Stimulated activated CD4-positive, alpha-beta T cell treated with anti-CD3 and anti-CD28 coated beads, Interleukin-4, amount 100 ng/mL, for 24 hours (primary cell): ENCODE measurements at places on chromosomes 5 and 9.
A peak's percentile ranks its signal among the peaks of the same experiment; 100 is the strongest.

GRCh38 chr5:38069360-38069759 is 189.0 kb upstream of the EGFLAM start:
- no peak for DNase-seq

GRCh38 chr5:36305571-36306326 is 4.0 kb upstream of the RANBP3L start:
- DNase-seq = peak; percentile 4

DNA sequence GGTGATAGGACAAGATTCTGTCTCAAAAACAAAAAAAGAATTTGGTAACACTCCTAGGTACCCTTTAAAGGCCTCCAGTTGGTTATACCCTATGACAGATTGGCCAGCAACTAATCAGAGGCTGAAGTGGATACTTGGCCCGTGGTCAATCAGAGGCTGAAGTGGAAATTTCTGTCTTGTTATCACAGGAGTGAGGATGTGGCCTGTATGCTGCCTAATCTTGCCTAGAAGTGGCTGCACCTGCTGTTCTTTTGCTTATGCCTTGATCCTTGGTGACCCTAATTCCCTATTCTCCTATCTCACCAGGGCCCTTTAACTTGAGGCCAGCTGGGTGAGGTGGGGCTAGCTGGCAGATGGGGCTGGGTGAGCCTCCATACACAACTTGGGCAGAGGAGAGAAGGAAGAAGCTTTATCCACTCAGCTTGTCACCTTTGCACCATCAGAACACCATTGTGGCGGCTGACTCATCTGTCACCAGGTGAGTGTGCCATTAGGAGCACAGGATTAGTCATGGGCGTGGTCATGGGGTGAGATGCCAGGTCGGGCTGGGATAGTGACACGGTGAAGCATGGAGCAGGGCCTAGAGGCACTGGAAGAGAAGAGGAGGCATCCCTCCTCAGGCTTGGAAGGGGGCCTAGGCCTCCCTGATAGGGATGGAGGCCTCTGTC is 41.5 kb downstream of the SAR1B start:
- DNase-seq = peak; percentile 50

- no peak for DNase-seq
These were observed 237.1 kb downstream of the CACNA1B start for GRCh38 chr9:138114501-138115245.

DNA sequence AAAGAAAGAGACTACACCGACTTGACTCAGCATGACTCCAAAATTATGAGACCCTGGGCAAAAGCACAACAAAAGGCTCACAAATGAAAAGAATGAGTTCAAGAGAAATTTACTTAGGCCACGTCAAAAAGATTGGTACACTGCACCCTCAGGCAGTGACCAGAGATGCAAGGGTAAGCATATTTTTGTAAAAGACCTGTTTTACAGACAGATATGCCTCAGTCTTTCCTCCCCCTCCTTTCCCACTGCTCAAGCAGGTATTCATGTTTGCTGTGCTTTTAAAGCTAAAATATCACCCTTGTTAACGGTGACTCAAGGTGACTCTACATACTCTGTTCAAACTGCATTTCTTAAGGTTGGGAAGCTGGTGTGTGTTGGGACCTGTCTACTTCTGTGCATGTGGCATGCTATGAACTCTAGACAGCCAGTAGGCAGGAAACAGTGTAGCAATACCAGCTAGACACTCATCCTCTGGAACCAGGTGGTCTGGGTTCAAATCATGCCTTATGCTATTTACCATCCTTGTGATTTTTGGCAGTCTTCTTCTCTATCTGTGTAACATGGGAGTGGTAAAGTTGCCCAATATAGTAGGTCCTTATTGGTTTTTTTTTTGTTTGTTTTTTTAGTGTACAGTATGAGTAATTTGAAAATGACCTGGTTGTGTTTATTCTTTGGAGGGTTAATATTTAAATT is 98.7 kb downstream of the TLE4 start:
- DNase-seq = no peak

DNA sequence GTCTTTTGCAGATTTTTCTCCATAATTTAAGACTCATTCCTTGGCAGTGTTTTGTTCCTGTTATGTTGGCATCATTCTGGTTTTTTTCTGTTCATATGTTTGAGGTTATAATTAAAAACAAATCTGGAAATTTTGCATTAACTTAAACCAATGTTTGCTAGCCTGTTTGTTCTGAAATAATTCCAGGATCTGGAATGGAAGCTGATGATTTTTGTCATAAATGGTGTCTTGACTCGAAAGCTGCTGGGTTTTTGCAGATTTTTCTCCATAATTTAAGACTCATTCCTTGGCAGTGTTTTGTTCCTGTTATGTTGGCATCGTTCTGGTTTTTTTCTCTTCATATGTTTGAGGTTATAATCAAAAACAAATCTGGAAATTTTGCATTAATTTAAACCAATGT is 318.7 kb upstream of the IRX4 start:
- no peak for DNase-seq

DNA sequence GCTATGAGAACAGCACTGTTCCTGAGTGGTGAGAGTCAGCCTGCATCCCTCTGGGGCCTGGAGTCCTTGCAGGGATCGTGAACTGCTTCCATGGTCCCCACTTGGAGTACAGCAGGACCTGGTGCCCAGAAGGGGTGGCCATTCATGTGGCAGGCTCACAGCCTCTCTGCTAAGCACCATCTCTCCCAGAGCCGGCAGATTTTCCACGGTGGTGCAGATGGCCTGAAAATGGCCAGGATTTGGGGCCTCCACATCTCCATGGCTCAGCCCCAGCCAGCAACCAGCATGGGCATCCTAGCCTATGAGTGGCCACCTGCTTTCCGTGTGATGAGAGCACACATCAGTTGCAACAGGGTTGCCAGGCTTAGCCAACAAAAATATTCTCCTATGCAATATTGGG is 33.9 kb upstream of the SEMA4D start:
- no peak for DNase-seq

GRCh38 chr9:5375091-5375490 is 35.4 kb upstream of the RLN1 start:
- peak; percentile 36 for DNase-seq

- no peak for DNase-seq
These were observed 31.8 kb downstream of the UBLCP1 start for GRCh38 chr5:159294921-159295320.

- no peak for DNase-seq
These were observed 12.2 kb upstream of the VAV2 start for GRCh38 chr9:134004131-134004873.

- no peak for DNase-seq
These were observed 45.1 kb upstream of the SUB1 start for GRCh38 chr5:32539981-32540845.

DNA sequence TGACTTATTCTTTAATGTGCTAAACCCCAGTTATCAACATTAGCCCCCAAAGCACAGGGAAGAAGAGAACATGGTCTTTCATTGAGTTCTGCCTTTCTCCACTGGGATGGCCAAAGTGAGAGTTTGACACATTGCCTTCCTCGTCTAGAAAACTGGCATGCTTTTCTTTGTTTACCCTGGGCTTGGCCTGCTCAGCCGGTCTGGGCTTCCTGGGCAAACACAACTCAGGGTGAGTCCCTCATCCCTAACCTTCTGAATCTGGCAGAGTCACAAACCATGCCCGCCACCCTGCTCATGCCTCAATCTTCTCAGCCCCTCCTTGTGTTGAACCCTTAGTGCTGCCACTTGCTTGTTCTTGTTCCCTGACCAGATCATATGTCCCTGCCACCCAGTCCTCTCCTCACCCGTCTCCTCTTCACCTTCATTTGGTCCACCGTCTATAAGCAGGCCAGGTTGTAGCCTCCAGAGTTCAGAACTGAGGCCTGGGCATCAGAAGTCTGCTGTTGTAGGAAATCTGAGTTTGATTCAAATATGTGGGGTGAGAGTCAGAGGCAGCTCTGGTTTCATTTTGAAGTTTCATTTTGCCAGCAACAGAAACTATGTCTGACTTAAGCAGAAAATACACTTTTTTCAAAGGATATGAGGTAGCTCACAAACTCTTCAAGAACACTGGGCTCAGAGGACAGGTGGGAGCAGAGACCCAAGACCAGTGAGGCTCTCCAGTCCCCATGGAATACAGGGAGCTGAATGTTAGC is 217.6 kb downstream of the NDUFS4 start:
- no peak for DNase-seq

DNA sequence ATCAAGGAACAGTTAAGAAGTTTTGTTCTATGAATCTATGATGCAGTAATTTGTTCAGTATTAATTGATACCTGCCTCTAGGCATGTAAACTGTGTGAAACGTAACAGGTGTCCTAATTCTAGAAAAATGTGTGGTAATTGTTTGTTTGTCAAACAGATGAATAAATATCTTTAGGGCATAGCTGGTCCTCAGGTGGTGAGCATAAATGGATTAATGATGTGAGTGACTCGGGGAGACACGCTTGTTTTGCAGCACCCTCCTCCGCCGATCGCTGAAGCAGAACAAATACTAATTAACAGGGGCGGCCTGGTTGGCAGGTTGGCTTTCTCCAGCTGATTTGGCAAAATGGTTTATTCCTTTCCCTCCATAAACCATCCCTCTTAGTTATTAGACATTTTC is 88.8 kb downstream of the TLE4 start:
- no peak for DNase-seq

DNA sequence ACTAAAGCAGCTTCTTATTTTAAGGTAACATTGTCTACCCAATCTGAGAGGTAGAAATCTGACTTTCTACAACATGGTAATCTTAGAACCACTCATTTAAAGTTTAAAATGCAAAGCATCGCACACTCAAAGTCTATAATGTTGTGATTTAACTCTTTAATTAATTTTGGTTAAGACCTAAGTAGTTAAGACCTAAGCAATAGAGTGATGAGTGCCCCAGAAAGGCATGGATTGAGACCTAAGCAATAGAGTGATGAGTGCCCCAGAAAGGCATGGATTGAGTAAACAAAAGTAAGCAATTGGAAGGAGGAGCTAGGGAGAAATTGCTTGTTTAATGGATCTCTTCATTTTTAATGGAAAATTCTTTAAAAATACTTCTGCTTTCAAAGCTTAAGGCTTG is 86.8 kb downstream of the NLN start:
- no peak for DNase-seq

- no peak for DNase-seq
These were observed 43.3 kb upstream of the ALDOB start for GRCh38 chr9:101478906-101479305.

DNA sequence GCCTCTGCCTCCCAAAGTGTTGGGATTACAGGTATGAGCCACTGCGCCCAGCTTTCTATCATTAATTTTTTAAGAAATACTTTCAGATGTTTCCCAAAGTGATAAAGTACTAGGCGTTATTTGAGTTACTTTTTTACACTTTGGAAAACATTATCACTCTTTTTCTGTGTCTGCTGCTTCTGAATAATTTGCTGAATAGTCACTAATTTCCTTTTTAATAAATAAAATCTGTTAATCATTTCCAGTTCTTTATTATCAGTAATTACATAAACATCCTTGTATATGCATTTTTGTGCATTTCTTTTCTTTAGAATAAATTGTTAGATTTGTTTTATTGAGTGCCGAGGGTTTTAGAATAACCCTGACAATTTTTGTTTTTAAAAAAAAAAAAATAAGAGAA is 48.6 kb downstream of the UHRF2 start:
- no peak for DNase-seq

GRCh38 chr9:2466703-2467102 is 154.9 kb upstream of the VLDLR start:
- DNase-seq = no peak

- no peak for DNase-seq
These were observed 95.3 kb upstream of the GNA14 start for GRCh38 chr9:77743386-77743785.

DNA sequence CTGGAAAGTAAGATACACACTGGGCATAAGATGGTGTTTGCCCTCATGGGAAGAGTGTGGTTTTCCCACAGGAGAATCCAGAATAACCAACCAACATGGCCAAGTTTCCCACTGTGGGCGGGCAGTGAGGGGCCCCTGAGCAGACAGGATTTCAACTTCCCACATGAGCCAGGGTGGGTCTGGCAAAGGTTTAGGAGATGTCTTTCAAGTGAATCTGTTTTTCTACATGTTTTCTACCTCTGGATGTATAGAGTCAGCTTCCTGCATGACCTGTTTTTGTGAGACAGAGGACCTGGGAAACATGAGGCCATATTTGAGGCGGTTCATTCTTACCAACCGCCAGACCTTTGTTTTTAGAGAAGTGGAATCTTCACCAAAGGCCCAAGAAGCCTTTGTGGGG is 100.5 kb downstream of the TLE4 start:
- DNase-seq = no peak

DNA sequence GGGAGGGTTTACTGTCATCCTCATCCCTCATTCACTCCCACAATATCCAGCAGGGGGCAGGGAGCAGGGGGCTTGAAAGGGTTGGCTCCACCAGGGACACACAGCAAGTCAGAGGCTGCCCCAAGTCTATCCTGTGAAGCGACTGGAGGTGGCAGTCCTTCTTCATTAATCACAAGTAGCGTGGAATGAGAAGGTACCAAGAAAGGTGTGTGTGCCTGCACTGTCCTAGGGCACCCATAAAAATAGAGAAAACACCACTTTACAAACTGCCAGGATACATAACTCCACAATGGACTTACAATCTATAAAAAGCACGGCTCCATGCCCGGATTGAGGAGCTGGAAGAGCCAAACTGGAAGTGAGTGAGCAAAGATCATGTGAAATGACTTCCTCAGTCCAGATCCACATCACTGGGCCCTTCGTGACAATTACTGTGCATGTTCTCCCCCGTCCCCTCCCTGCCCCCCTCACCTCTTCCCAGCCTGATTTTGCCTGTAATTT is 183.9 kb downstream of the SLIT3 start:
- no peak for DNase-seq

DNA sequence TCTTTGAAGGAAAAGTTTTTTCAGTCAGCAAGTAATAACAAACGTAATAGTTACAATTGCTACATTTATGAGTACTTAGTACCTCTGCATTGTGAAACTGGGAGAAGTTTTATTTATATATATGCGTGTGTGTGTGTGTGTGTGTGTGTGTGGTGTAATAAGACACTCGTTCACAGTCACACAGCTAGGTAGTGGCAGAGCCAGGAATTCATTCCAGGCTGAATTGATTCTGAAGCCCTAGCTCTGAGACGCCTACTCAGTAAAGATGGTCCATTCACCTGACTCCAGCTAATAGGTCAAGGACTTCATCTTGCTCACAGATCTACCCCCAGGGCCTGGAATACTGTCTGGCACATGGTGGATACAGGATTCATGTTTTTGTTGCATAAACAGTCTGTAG is 13.6 kb upstream of the CAST start:
- DNase-seq = no peak

DNA sequence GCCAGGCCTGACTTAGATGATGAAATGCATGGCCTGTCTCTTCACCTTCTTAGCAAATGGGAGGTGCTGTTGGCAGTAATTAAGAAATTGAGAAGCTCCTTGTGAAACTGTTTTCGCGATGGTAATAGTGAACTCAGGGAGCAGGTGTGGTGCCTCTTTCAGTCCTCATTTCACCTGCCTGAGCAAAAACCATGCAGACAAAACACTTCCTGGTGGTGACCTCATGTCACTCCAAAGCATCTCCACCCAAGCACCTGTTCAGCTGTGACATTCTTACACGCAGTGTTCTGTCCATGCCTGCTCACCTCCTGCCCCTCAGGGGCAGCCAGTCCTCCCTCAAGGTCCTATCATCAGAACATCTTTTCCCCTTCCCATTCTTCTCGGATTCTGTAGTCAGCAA is 146.5 kb downstream of the CD180 start:
- DNase-seq = no peak
